ENCODE measurements at places on chromosomes 11 and 22.

DNA sequence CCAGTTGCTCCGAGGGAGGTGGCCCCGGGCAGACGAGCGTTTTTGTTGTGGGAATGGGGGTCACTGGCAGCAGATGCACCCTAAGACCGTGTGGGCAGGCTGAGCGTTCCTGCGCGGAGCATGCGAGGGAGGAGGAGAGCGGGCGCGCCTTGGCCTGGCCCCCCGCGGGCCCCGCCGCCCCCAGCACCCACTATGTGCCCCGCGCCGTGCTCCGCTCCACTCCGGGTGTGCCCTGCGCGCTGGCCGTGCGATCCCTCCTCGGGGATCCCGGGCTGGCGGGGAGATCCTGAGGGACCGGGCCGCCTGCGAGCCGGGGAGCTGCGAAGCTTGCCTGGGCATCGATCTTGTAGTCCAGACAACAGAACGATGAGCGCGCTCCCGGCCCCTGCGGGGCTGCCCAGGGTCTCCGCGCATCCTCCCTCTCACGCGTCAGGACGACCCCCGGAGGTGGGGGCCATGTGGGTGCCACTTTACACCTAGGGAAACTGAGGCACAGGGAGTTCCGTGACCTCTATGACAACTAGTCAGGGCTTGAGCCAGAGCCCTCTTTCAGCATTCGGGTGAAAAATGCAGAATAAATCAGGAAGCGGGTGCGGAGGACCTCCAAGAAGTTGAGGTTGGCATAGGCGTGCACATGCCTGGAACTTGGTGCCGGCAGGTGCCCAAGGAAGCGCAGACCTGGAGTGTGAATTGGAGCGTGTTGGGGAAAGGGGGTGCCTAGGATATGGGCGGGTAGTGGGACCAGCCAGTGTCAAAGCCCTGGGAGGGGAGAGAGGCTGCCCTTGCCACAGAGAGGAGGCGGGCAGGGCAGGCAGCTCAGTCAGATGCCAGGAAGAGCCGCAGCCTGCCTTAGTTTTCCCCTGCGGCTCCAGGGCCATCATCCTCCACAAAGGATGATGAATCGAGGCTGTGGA is 1.3 kb upstream of the KMT5B start:
- DNase-seq, result no peak

GRCh38 chr11:123260511-123261211 is 65.6 kb upstream of the CLMP start:
- no peak for DNase-seq

DNA sequence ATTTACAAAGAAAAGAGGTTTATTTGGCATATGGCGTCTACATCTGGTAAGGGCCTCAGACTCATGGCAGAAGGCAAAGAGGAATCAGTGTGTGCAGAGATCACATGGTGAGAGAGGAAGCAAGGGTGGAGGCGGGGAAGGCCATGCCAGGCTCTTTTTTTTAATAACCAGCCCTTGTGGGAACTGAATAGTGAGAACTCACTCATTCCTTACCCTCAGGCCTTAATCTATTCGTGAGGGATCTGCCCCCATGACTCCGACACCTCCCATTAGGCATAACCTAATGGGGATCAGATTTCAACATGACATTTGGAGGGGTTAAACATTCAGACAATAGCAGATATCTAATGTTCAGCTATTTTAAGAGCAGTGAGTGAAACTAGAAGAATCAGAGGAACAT is 55.7 kb downstream of the ATM start:
- DNase-seq, result no peak

GRCh38 chr22:48749555-48750227 is 1078.0 kb downstream of the BRD1 start:
- DNase-seq, result no peak

GRCh38 chr22:38317122-38317994 is at the start of gene CSNK1E:
CSNK1E (minus strand) TSS chr22:38317433; CDS start chr22:38314157, 3,276 bp downstream.
- DNase-seq, result peak; percentile 77

DNA sequence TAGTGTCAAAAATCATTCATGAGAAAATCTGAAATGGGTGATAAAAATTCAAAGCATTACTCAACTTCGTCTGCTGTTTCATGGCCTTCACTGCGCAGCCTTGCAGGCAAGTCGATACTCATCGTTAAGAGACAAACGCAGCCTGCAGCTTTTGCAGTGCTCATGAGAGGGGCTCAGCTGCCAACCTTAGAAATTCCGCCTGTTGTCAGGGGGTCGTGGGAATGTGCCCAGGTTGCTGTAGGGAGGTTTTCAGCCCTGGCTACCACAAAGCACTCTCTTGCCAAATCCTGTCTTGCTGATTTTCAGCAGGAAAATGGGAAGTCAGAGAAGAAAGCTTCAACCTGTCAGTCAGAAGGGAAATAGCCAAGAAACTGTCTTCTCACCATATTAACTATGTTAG is 25.4 kb upstream of the GRAMD1B start:
- DNase-seq, result no peak
